ENCODE measurements at places on chromosomes 12 and 14.

DNA sequence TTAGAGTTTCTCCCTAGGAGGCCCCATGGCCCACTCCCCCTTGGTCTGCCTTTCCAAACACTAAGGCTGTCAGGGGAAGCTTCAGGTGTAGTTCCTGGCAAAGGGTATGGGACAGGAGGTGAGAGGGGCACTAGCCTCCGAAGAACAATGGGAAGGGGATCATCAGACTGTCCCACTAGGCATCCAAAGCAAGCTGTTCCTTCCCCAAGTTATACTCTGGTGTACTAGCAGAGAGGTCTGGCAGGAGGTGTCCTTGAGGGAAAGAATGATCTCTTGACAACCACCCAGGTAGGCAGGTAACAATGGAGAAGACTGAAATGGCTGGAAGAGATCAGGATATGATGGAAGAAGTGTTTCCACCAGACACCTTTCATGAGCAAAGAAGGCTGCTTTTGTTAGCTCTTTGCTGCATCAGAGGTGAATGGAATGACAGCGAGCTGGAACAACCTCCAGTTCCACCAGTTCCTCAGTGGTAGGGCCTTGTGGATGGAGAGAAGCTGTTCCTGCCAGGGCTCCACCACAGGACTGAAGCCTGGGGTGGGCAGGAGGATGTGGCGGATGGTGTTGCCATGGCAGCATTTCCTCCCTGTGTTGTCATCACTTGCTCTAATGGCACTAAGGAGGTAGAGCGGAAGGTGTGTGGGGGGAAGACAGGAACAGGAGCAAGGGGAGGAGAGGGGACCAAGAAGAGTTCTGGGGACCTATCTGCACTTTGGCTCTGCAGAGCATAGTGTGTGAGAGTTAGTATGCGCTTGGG is 2.3 kb upstream of the AGAP2 start:
- DNase-seq: peak; percentile 66

- no peak for DNase-seq
Measured at GRCh38 chr12:26978801-26979200, 35.4 kb downstream of the TM7SF3 start.

DNA sequence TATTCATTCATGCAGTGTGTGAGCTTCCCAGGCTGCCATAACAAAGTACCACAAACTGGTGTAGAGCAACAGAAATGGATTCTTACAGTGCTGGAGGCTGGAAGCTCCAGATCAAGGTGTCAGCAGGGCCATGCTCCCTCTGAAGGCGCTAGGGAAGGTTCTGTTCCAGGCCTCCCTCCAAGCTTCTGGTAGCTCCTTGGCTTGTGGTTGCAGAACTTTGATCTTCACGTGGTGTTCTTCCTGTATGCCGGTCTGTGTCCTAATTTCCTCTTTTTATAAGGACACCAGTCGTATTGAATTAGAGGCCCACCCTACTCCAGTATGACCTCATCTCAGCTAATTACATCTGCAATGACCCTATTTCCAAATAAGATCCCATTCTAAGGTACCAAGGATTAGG is 3.1 kb downstream of the OTUB2 start:
- DNase-seq: no peak

GRCh38 chr12:98354520-98355035 is 160.8 kb upstream of the TMPO start:
- DNase-seq: no peak

DNA sequence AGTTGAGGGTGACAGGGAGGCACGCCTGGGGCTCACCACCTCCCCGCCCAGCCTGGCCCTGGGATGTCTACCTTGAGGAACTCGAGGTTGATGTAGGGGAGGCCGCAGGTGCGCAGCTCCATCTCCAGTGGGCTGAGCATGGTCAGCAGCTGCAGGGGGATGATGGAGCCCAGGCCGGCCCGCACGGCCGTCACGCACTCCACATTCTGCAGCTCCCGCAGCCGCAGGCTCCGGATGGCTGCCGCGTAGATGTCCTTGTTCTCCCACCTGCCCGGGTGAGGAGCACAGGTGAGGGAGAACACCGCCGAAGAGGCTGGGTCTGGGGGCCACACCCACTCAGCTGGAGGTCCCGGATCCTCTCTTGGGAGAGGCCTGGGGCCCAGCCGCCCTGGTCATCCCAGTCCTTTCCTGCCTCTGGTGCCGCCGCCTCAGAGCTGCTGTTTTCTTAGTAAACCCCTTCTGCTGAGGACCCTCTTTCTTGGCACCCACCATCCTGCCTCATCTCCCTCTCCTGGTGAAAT is 38.2 kb downstream of the TRAFD1 start:
- no peak for DNase-seq

GRCh38 chr14:37116933-37117849 is 55.2 kb downstream of the SLC25A21 start:
- DNase-seq: peak; percentile 57

GRCh38 chr12:104544836-104545235 is 88.1 kb downstream of the CHST11 start:
- DNase-seq: no peak

DNA sequence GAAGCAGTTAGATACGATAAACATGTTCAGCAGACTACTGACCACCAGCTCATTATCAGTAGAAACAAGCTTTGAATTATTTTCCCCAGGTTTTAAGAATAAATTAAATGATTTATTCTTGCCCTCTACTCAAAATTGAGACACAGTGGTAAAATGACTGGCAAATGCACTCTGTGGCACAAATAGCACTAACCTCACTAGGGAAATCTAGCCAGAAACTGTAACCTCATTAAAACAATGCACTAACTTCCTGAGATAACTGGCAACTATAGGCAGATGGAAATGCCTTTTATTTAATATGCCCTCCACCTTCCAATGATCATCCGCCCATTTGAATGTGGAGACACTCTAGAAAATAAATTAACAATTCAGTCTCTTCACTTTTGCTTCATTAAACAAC is 33.2 kb downstream of the CPNE8 start:
- no peak for DNase-seq

DNA sequence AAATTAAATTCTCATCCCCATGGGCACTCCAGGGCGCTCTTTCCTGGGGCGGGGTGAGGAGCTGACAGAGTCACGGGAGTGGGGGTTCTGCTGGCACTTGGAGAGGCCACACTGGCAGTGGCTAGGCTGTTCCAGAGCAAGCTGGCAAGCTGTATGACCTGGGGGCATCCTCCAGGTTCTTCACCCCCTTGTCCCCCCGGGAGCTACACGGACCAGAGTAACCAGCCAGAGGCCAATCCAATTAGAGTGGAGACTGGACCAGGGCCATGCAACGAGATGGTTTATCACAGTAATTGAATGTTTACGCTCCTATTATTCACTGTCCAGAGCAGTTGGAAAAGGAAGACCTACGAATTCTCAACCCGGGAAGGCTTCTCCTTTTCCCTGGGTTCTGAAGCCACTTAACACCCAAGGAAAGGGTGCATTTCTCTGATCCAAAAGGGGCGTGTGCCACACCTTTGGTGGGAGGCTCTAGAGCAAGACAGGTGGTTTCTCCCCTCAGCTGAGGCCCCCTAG is 43.8 kb upstream of the PNMA1 start:
- no peak for DNase-seq

DNA sequence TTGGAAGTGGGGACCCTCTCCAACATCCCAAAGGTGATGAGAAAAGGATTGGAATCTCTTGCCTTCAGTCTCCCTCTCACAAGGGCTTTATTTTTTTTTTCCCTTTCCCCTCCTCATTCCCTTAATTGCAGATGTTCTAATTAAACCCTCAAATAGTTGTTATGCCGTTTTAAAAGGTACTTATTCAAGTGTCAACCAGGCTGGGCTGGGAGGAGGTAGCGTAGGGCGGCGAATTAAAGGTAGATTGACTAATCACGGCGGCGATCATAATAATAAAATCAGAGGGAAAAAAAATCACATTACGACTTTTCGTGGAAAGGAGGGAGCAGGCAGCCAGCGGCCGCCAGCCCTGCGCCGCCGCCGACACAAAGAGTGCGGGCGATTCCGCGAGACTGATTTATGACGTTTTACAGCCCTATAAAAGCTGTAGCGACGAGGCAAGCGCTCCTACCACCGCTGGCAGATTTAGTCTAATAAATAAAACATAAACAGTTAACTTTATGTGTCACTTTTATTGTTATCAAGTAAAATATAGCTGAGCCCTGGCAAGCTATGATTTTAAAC is 1.7 kb upstream of the HOXC4 start:
- no peak for DNase-seq
